ENCODE measurements at places on chromosomes 4 and X.

- DNase-seq, result no peak
Measured at GRCh38 chr4:184383497-184384055, 90.8 kb downstream of the IRF2 start.

- DNase-seq, result peak; percentile 52
Measured at GRCh38 chr4:108172753-108173598, 4.2 kb upstream of the LEF1 start.

- DNase-seq, result no peak
Measured at GRCh38 chr4:88137112-88137511, 21.3 kb downstream of the ABCG2 start.

DNA sequence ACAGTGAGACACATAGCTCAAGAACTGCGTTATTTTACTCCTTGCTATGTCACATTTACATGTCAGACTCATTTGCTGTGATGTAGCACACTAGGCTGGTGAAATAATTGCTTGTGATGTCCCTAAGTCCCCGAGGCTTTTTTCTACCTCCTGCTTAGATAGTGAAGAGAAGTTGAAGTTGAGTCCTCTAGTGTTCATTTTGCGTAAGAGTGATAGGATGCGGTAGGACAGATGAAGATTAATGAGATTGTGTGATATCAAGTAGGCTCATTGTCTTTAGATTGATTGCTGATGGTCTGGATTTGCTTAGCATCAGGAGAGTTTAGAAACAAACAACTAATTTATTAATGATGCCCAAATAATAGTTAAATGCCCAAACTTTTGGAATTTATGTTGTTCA is 173.6 kb upstream of the NUDT6 start:
- peak; percentile 58 for DNase-seq

DNA sequence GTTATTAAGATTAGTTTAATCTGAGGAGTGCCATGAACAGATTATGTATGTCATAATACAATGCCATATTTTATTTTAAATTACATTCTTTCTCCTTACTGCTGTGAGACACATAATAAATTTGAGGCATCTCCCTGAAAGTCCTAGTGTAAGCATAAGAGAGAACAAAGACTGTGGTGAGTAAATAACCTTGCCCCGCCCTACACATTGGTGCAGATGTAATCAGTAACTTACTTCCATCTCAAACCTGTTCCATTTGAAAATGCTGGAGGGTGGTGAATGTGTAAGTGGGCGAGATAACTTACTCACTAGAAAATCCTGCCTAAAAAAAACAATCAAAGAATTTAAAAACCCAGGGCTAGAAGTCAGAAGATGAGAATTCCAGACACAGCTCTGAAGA is 338.1 kb upstream of the SLIT2 start:
- DNase-seq, result no peak

DNA sequence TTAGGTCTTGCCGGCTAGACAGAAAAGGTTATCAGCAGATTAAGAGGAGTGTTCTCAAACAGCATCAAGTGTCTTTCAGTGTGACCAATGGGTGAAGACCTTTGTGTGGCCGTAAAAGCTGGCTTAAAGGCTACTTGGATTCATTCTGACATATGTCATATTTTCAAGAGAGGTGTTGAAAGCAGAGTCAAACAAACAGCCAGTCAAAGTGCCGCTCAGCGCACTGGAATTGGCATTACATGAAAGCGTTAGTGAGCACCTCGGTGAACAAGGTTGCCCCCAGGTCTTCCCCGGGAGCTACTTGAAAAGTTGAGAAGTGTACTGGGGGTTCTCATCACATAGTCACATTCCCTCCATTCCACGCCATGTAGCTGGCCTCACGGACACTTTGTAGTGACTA is 148.9 kb downstream of the SOX3 start:
- no peak for DNase-seq

DNA sequence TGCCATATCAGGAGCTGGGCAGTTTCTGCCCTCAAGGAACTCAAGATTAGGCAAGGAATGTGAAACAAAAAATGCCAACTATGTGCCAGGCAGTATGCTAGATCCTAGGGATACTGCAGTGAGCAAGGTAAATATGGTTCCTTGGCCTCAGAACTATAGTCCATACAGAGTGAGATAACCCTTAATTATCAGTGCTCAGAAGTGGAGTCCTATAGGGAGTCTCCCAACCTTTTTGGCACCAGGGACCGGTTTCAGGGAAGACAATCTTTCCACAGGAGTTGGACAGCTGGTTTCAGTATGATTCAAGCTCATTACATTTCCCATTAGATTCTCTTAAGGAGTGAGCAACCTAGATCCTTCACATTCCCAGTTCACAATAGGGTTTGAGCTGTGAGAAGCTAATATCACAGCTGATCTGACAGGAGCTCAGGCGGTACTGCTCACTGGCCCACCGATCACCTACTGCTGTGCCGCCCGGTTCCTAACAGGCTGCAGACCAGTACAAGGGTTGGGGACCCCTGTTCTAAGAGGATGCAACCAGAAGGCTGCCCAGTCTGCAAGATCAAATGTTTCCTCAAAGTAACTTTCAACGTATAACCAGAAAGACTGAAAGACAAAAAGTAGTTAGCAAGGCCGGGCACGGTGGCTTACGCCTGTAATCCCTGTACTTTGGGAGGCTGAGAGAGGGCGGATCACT is 1.7 kb upstream of the SRP72 start:
- DNase-seq, result no peak

GRCh38 chr4:6573986-6574746 is 823 bp upstream of the MAN2B2 start:
- no peak for DNase-seq

DNA sequence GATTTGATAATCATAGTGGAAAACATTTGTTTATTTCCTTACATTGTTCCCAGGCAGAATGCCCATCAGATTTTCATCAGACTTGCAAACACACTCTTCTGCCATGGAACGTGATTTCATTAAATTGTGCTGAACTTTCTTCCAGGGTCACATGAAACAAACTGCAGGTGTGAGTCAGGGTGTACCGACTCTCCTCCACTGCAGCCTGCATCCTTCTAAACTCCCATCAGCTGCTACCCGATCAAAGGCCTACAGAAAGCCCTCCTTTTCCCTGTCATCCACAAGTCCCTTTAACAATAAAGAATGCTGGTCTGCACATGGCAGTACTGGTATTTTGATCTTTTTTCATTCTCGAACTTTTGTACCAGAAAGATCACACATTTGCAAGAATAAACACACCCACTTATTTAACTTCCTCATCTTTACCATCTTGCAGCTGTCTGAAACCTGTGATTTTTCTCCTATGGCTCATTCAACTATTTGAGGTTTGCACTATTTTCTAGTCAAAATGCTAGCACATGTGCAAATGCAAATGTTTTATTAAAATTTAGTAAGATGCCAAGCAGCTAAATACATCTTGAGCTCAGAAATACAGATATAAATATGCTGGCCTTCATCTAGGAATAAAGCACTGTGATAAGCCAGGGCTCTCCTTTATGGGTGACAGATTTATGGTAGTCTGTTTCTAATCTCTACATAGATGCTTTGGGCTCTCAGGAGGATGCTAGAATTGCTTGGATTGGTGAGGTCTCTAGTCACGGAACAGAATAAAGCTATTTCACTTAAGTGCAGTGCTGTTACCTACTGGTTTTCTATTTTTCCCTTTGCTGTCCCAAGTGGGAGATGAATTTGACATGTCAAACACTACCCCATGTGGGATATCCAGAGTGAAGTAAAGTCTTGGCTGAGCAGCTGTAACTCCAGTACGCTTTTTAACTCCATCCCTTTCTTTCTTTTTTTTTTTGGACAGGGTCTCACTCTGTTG is 25.8 kb upstream of the ARHGAP24 start:
- no peak for DNase-seq

- DNase-seq, result no peak
Measured at GRCh38 chrX:134607523-134607922, 50.7 kb downstream of the PLAC1 start.

DNA sequence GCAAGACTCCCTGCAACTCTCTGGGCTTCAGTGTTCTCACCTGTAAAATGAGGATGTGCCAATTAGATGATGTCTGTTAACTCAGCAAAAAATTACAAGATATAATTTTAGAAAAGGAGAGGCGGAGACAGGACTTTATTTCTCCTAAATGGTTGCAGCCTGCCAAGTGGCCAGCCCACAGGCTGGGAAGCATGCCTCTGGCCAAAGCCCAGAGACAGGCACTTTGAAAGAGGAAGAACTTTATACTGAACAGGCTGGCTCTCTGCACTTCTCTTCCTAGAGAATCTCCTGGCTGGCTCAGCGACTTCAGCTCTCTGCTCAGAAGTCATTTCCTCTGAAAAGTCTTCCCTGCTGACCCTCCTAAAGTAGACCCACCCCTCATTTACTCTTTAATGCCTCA is 3.7 kb downstream of the PRDM5 start:
- DNase-seq, result no peak

- DNase-seq, result no peak
Measured at GRCh38 chr4:169164669-169165415, 105.9 kb downstream of the SH3RF1 start.

GRCh38 chr4:70544279-70544868 is 26.0 kb downstream of the AMTN start:
- peak; percentile 1 for DNase-seq

GRCh38 chrX:70332600-70332999 is 42.7 kb downstream of the KIF4A start:
- no peak for DNase-seq

GRCh38 chr4:114082348-114082747 is 102.9 kb upstream of the ARSJ start:
- DNase-seq, result no peak

DNA sequence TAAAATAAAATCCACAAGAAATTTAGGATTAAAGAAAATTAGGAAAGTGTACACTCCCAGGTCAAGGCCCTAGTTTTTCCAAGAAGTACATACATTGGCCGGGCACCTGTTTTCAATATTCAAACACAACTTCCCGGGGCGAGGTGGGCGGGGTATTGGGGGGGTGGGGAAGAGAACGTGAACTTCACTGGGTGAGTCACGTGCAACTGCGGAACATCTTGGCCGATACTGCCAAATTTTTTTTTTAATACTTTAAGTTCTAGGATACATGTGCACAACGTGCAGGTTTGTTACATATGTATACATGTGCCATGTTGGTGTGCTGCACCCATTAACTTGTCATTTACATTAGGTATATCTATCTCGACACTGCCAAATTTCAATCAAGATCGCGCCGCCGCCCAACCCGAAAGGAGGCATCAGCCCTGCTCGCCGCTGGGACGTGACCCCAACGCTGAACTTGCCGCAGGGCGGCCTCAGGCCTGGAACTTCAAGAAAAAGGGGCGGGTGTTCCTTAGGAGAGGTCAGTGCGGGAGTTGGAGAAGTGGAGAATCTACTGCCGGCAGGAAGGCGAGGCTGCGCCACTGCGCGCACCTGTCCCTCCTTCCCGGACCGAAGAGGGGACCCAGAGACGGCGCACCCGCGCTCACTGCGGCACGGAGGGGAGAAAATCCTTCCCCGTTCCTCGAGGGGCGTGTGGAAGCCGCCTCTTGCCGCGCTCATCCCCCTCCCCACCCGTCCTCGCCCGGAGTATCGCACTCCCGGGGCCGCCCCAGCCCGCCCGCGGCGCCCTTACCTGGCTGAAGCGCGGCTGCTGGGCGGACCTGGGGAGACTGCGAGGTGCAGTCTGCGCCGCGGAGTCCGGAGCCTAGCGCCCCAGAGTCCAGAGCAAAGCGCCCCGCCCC is at the start of gene TEC:
Gene TEC, minus strand, starts transcription at position 883 of the 905 bp plus-strand sequence. CDS start 41,224 bp downstream, outside the sequence.
- peak; percentile 75 for DNase-seq

DNA sequence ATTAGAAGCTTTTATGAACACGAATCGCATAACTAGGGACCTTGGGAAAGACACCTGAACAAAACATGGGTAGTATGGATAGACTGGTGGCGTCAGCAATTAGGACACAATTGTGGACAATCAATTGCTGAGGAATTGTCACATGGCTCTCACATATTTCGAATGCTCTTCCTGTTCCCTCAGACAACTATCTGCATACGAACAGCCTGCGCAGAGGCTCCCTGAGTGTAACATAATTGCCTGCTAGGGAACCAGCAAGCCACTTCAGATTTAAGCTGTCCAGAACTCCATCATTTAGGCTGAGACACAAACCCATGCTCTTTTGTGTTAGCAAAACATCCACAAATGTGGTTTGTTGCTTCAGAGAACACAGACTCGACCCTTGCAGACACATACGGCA is 160.8 kb downstream of the MGST2 start:
- DNase-seq, result no peak

- DNase-seq, result no peak
Measured at GRCh38 chr4:30945586-30945985, 225.4 kb downstream of the PCDH7 start.

DNA sequence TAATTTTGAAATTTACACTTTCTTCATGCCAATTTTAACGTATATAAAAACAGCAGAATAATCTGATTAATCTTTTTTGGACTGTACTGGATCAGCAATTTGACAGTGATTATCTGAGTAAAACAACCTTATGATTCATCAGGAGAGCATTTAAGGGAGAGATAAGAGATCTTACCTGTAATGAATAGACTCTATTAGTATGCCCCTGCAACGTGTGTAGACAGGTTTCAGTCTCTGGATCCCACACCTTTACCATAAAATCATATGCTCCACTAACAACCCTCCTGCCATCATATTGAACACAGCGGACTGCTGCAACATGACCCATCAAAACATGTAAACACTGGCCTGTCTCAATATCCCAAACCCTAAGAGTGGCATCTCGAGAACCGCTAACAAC is 210.1 kb downstream of the FBXW7 start:
- DNase-seq, result no peak

GRCh38 chr4:126993351-126993750 is 639.4 kb upstream of the INTU start:
- DNase-seq, result no peak

DNA sequence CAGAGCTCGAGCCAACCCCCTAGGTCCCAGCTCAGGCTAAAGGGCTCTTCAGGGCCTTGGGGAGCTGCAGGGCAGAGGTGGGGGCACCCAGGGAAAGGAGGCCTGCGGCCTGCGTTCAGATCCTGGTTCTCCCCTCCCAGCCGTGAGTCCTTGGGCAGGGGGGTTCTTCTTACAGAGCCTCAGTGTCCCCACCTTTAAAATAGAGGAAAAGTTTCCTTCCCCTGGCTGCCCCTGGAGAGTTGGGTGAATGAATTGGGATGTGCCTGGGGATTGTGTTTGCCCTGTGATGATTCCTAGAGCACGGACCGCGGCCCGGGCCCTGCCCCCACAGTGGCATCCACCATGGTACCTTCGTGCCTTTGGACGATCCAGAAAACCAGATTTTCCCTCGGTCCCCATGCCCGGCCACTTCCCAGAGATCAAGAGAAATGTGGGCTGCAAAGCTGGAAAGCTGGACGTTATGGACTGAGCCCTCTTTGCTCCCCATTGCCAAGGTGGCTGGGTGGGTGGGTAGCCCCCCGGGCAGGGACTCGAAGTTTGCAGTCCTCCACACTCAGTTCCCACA is 11.4 kb downstream of the HTRA3 start:
- no peak for DNase-seq

DNA sequence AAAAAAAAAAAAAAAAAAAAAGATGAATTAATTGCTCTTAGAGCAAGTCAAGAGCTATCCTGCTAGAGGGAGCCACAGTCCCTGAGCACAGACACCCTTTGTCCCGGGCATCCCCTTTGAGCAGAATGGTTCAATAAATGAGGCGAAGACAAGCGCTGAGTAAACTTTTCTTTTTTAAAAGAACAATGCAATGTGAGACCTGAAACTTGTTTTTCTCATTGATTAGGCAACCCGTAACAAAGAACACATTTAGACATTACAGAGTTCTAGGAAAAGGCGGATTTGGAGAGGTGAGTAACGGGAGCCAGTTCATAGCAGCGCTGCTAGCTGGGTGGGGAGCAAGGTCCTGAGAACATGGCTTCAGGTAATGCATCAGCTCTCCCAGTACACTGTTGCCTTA is 46.1 kb downstream of the GRK4 start:
- peak; percentile 10 for DNase-seq

Measured in KBM-7 (cell line).